Left forelimb (tissue), 1 donor: ENCODE measurements at places on chromosomes 13 and 19.
A peak's percentile ranks its signal among the peaks of the same experiment; 100 is the strongest.

- no peak for DNase-seq
Observed at GRCh38 chr13:41401366-41401765, 56.0 kb upstream of the RGCC start.

DNA sequence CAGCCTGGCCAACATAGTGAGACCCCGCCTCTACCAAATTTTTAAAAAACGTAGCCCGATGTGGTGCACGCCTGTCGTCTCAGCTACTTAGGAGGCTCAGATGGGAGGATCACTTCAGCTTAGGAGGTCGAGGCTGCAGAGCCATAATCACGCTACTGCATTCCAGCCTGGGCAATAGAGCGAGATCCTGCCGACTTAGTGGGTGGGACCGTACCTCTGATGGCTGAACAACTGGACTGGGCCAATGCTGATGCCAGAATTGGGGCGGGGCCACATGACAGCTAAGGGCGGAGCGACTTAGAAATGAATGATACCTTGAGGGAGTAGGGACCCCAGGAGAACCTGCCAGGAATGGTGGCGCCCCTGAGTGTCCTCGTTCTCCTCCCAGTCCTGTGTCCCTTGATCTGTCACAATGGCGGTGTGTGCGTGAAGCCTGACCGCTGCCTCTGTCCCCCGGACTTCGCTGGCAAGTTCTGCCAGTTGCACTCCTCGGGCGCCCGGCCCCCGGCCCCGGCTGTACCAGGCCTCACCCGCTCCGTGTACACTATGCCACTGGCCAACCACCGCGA lies 3.6 kb downstream of the LTBP4 start:
- no peak for DNase-seq

DNA sequence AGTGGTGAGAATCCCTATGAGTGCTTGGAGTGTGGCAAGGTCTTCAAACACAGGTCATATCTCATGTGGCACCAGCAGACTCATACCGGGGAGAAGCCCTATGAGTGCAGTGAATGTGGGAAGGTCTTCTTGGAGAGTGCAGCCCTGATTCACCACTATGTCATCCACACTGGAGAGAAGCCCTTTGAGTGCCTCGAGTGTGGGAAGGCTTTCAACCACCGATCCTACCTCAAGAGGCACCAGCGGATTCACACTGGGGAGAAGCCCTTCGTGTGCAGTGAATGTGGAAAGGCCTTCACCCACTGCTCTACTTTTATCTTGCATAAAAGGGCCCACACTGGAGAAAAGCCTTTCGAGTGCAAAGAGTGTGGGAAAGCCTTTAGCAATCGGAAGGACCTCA lies 18.7 kb upstream of the AURKC start:
- no peak for DNase-seq

DNA sequence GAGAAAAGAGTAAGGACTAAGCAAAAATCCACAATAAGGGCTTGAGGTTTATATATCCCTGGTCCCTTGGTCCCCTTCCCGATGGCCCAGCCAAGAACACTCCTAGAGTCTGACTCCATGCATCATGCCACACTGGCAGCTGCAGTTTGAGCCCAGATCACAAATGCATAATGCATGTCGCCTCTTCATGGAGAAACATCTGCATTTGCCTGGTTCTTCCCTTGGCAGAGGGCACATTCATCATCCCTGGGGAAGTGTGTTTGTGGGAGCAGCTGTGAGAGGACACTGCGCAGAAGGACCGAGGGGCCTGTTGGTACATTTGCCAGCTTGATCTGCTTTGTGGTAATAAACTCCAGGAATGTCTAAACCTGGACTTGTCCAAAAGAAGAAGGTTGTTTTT lies 731.8 kb downstream of the FGF9 start:
- no peak for DNase-seq

- no peak for DNase-seq
Observed at GRCh38 chr13:38755793-38756192, 68.9 kb downstream of the FREM2 start.

DNA sequence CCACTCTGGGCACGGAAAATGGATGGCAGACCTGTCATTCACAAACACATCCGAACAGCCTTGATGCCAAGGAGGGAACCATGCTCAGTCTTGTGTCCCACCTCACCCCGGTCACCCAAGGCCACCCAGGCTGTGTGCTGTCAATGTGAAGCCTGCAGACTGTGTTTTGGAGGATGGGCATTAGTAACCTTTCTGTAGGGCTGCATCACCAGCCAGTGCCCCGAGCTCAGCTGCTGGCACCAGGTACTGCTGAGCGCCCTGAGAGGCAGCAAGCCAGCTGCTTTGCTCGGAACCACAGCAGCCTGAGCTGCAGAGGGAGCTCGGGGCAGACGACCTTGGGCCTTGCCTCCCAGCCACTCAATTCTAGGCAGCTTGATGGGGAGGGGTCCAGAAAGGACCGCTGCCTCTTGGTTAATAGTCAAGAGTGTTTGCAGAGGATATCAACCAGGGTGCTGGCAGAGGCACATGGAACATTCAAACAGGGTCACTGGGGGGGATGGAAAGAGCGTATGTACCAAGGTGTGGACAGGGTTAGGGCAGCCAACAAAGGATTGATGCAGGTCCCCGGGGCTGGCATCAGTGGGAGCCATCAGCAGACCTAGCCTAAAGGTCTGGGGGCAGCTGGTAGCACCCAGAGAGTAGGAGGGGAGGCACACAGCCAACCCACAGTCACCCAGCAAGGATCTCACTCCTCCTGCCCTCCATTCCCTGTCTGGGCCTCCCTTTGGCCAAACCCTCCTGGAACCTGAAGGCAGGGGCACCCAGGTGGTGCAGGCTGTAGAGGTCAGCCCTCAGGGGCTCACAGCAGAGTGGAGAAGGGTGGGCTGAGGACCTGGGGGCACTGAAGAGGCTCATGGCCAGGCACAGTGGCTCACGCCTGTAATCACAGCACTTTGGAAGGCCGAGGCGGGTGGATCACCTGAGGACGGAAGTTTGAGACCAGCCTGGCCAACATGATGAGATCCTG lies 8.1 kb downstream of the VSTM2B start:
- peak; percentile 41 for DNase-seq

- DNase-seq: no peak
Observed at GRCh38 chr13:40863723-40864122, 74.3 kb downstream of the SLC25A15 start.

GRCh38 chr19:44687888-44688287 lies 11.1 kb upstream of the CEACAM16 start:
- no peak for DNase-seq

- no peak for DNase-seq
Observed at GRCh38 chr19:46904114-46905060, 43.6 kb downstream of the ARHGAP35 start.

DNA sequence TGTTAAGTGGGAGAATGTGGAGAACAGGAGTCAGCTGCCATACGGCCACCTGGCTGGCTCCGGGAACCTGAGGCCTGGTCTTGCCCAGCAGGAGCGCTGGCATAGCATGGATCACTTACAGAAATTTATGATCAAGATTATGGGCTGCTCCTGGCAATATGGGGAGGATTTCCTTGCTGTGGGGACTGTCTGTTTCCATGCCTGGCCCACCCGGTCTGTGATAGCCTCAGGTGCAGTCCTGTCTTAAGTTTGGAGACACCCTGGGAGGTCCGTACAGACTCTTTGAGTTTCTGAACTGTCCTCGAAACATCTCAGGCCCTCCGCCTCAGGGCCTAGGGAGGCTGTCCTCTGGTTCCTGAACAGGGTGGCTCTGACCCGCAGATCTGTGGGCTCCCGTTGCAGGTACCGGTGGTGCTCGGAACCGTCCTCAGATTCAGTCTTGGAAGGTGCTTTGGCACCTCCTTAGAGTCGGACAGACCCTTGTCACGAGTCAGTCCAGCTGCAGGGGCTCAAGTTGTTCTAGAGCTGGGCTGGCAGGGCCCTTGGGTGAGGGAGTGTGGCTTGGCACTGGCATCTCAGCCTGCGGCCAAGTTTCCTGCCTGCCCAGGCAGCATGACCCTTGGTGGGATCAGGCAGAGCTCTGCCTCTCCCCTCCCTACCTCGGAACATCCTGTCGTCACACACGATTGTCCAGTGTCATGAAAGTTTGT lies 4.9 kb downstream of the TFDP1 start:
- no peak for DNase-seq
